ENCODE measurements at places on chromosomes 11 and 22. TPM values are rescaled to one million over a fixed set of nuclear protein-coding genes. Genes with fewer than 3 reads are reported as not detected.

GRCh38 chr11:118263112-118263511 is 985 bp downstream of the MPZL2 start:
- DNase-seq, result no peak

DNA sequence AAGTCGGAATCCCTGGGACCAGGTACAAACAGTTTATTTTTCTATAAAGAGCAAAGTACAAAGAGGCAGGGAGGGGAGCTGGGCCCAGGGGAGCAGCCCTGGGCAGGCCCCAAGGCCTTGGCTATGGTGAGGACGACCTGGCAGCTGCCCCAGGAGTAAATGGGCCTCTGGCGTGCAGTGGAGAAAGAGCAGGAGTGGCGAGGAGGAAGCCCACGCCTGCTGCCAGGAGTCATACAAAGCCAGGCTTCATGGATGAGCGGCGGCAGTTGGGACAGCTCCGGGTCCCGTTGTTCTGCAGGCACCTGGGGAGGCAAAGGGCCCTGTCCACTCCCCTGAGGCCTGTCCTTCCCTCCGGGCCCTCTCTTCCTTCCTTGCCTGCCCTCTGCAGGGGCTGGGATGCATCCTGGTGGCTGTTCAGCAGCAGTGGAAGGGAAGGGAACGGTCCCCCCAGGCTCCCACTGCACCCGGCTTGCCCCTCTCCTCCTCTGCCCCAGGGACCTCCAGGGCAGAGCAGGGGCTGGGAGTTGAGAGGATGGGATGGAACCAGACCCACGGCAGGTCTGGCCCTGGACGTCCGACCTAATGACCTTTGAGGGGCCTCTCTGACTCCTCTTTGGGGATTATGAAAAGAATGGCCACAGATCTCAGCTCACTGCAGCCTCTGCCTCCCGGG is 11.1 kb downstream of the RAPSN start:
- no peak for DNase-seq

The CELSR1 gene
- total RNA-seq, result 6.2 TPM

- no peak for DNase-seq
Measured at GRCh38 chr11:8263109-8263768, 439 bp downstream of the LMO1 start.

The OR4X2 gene
- total RNA-seq, result not detected
